ENCODE measurements at places on chromosomes 11 and 22. TPM values are rescaled to one million over a fixed set of nuclear protein-coding genes. Genes with fewer than 3 reads are reported as not detected.

PATE4 gene
- total RNA-seq = not detected

DLG2 gene
- total RNA-seq = 21.3 TPM

ACR gene
- 0.18 TPM for total RNA-seq

SLC22A12 gene
- 4.6 TPM for total RNA-seq

TLCD5 gene
- total RNA-seq = 8.8 TPM

MS4A8 gene
- 0.29 TPM for total RNA-seq

MIOX gene
- total RNA-seq = 5.4 TPM

TOMM22 gene
- total RNA-seq = 41.5 TPM

OR51B2 gene
- 0.47 TPM for total RNA-seq

MEI1 gene
- total RNA-seq = 3.0 TPM

CRYBA4 gene
- not detected for total RNA-seq

UBQLN3 gene
- 0.82 TPM for total RNA-seq

DGCR6 gene
- total RNA-seq = 6.4 TPM

BTBD18 gene
- total RNA-seq = not detected

TRIM49 gene
- total RNA-seq = not detected

ENTHD1 gene
- total RNA-seq = not detected

MRGPRX3 gene
- not detected for total RNA-seq

VSIG10L2 gene
- total RNA-seq = 0.23 TPM

UBQLNL gene
- 1.5 TPM for total RNA-seq

CST6 gene
- total RNA-seq = not detected

ST14 gene
- total RNA-seq = 39.8 TPM

CNTF gene
- total RNA-seq = 0.99 TPM

SLC15A3 gene
- 21.6 TPM for total RNA-seq

SLC5A12 gene
- 38.4 TPM for total RNA-seq

PHETA2 gene
- 8.6 TPM for total RNA-seq

TRPM5 gene
- total RNA-seq = 1.1 TPM

CLDN5 gene
- total RNA-seq = 91.8 TPM

FXYD2 gene
- 420 TPM for total RNA-seq

ADAMTS8 gene
- total RNA-seq = 2.5 TPM

KCNK4 gene
- not detected for total RNA-seq

TTC36 gene
- total RNA-seq = 4.2 TPM

FGF4 gene
- not detected for total RNA-seq

RAB3IL1 gene
- 22.1 TPM for total RNA-seq

OR6T1 gene
- total RNA-seq = not detected

CALCB gene
- total RNA-seq = 1.9 TPM

TAGLN gene
- 150 TPM for total RNA-seq

ELMOD1 gene
- 1.1 TPM for total RNA-seq

NAGA gene
- 33.5 TPM for total RNA-seq

PLEKHA7 gene
- 38.4 TPM for total RNA-seq

SLC25A1 gene
- total RNA-seq = 57.7 TPM

CBLIF gene
- 0.53 TPM for total RNA-seq

C11orf87 gene
- total RNA-seq = 0.29 TPM

TCF20 gene
- total RNA-seq = 30.8 TPM

DEUP1 gene
- 0.29 TPM for total RNA-seq

LMNTD2 gene
- 2.3 TPM for total RNA-seq

FGF3 gene
- not detected for total RNA-seq

ARRB1 gene
- 30.6 TPM for total RNA-seq

NPAS4 gene
- 3.1 TPM for total RNA-seq

ZNF214 gene
- total RNA-seq = 7.0 TPM

APOA4 gene
- total RNA-seq = 0.35 TPM

PDGFD gene
- total RNA-seq = 24.3 TPM

GLB1L2 gene
- 9.2 TPM for total RNA-seq

All from metanephros (tissue), 2 donors.